ENCODE measurements at places on chromosomes 7 and 10. TPM values are rescaled to one million over a fixed set of nuclear protein-coding genes. Genes with fewer than 3 reads are reported as not detected.

- H3K27ac ChIP-seq: no peak overlapping the region
- H3K4me1 ChIP-seq: peaks cover 8% of the 10 kb centered on the region
- H3K36me3 ChIP-seq: peaks cover 6% of the 10 kb centered on the region
- no peak for DNase-seq
These were observed 24.9 kb downstream of the ZNF783 start for GRCh38 chr7:149286811-149287400.

- H3K36me3 ChIP-seq: peaks cover 12% of the 10 kb centered on the region
- no peaks in the 10 kb centered on the region for H3K27me3 ChIP-seq
- H3K4me1 ChIP-seq: no peaks in the 10 kb centered on the region
- no peak overlapping the region for H3K4me3 ChIP-seq
- H3K27ac ChIP-seq: no peak overlapping the region
These were observed 91.5 kb downstream of the KMT2C start for GRCh38 chr7:152344253-152344652.

GRCh38 chr7:72493850-72494661, 81.9 kb upstream of the CALN1 start:
- H3K27me3 ChIP-seq: no peaks in the 10 kb centered on the region
- DNase-seq: no peak
- no peaks in the 10 kb centered on the region for H3K36me3 ChIP-seq
- no peaks in the 10 kb centered on the region for H3K4me1 ChIP-seq
- H3K27ac ChIP-seq: no peak overlapping the region

- H3K4me1 ChIP-seq: no peaks in the 10 kb centered on the region
- no peak overlapping the region for H3K4me3 ChIP-seq
These were observed 9.5 kb downstream of the PPA1 start for GRCh38 chr10:70223728-70224127.

AMZ1 gene
- total RNA-seq: 0.41 TPM

DNA sequence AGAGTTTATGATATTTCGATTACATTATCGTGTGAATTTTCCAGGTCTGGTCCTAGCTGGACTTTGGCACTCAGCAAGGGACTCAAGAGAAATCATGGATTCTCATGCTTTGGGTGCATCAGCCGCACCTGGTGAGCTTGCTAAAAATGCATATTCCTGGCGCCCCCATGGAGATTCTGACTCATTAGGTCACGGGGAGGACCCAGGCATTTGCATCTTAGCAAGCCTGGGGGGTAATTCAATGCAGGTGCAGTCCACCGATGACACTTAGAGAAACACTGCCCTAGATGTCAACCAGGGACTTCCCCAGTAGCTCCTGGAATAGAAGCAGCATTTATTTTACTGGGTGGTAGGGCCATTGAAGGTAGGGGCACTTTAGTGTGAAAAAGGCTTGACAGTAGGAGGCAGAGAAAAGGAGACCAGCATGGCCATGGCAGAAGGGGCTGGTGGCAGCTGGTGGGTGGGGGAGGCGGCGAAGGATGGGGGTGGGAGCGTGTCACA, 29.9 kb upstream of the PDCD4 start:
- no peak overlapping the region for H3K27ac ChIP-seq
- H3K4me3 ChIP-seq: no peak overlapping the region
- DNase-seq: peak; percentile 44

- H3K4me3 ChIP-seq: no peak overlapping the region
- no peaks in the 10 kb centered on the region for H3K36me3 ChIP-seq
- DNase-seq: no peak
These were observed 212.1 kb upstream of the PRSS58 start for GRCh38 chr7:142469696-142470543.

DNA sequence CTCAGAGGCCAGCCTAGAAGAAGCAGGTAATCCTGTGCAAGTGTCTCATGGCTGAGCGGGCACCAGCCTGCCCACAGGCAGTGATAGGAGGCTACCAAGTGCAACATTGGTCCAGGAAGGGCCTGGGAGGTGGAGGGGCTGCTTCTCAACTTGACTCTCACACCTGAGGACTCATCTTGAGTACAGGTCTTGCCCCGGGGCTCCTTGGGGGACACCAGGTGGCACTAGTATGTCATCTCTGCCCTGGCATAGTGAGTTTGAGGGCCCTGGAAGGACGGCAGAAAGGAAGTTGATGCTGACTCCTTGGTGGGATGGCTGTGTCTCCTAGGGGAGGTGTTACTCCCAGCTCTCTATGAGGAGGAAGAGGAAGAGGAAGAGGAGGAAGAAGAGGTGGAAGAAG, 2.3 kb downstream of the CCDC136 start:
- H3K27me3 ChIP-seq: no peaks in the 10 kb centered on the region
- H3K4me1 ChIP-seq: no peaks in the 10 kb centered on the region
- DNase-seq: no peak
- H3K4me3 ChIP-seq: no peak overlapping the region

KIF11 gene
- 0.16 TPM for total RNA-seq

GRCh38 chr7:151830121-151830830, 46.6 kb downstream of the PRKAG2 start:
- no peaks in the 10 kb centered on the region for H3K36me3 ChIP-seq
- no peaks in the 10 kb centered on the region for H3K4me1 ChIP-seq
- DNase-seq: no peak
- H3K4me3 ChIP-seq: no peak overlapping the region

NPSR1 gene
- not detected for total RNA-seq

DNA sequence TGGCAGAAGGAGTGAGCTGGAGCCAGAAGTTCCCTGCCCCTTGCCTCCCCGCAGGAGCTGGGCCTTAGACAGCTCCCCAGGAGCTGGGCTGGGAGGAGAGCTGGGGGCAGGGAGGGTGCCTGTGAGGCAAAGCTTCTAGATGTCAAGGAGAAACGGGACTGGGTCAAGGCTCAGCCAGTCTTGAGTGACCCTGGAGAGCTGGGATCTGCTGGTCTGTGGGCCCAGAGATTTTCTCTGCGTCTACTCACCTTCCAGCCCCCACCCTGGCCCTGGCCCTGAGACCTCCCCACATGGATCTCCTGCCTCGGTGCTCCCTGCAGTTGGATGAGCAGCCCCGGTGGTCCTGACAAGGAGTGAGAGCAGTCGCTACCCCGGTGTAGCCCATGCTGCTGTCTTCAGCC, 20.3 kb upstream of the SHH start:
- H3K36me3 ChIP-seq: no peaks in the 10 kb centered on the region
- H3K4me3 ChIP-seq: no peak overlapping the region
- H3K4me1 ChIP-seq: no peaks in the 10 kb centered on the region
- H3K27ac ChIP-seq: no peak overlapping the region
- no peaks in the 10 kb centered on the region for H3K27me3 ChIP-seq

MOGAT3 gene
- not detected for total RNA-seq

DNA sequence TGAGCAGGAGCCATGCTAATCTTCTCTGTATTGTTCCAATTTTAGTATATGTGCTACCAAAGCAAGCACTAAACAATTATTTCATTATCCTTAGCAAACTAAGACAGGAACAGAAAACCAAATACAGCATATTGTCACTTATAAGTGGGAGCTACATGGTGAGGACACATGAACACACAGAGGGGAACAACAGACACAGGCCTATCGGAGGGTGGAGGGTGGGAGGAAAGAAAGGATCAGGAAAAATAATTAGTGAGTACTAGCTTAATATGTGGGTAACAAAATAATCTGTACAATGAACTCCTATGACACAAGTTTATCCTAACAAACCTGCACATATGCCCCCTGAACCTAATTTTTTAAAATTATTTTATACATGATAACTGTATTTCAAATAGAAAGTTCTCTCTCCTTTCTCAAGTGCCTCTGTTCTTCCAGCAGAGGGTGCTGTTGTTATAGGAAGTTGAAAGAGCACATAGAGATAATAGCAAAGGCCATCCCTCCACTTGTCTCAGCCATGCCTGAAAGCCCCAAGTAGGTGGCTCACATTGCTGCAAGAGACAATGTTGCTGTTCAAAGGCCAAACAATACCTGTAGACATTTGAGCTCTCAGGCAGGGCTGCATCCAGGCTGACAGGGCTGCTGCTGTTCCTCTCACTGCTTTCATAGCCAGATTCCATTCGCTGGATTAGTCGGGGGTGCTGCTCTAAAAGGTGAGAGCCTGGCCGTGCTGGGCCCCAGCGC, 33.4 kb upstream of the PPP3CB start:
- H3K27me3 ChIP-seq: no peaks in the 10 kb centered on the region
- H3K27ac ChIP-seq: no peak overlapping the region
- H3K4me1 ChIP-seq: no peaks in the 10 kb centered on the region
- DNase-seq: peak; percentile 67
- peaks cover 77% of the 10 kb centered on the region for H3K36me3 ChIP-seq

- H3K36me3 ChIP-seq: no peaks in the 10 kb centered on the region
- no peak overlapping the region for H3K4me3 ChIP-seq
- no peak overlapping the region for H3K27ac ChIP-seq
- peaks cover 85% of the 10 kb centered on the region for H3K27me3 ChIP-seq
- no peaks in the 10 kb centered on the region for H3K4me1 ChIP-seq
- DNase-seq: no peak
These were observed 60.4 kb downstream of the PAX2 start for GRCh38 chr10:100805543-100806355.

GRCh38 chr10:33335551-33335800, 1.0 kb upstream of the NRP1 start:
- H3K4me1 ChIP-seq: peaks cover 56% of the 10 kb centered on the region
- no peaks in the 10 kb centered on the region for H3K36me3 ChIP-seq
- peak overlapping the region; percentile 91 for H3K27ac ChIP-seq

LRIT1 gene
- not detected for total RNA-seq

- H3K4me3 ChIP-seq: no peak overlapping the region
- H3K4me1 ChIP-seq: peaks cover 6% of the 10 kb centered on the region
- H3K36me3 ChIP-seq: no peaks in the 10 kb centered on the region
- H3K27ac ChIP-seq: no peak overlapping the region
These were observed 951.4 kb downstream of the SORCS3 start for GRCh38 chr10:105592468-105592867.

DNA sequence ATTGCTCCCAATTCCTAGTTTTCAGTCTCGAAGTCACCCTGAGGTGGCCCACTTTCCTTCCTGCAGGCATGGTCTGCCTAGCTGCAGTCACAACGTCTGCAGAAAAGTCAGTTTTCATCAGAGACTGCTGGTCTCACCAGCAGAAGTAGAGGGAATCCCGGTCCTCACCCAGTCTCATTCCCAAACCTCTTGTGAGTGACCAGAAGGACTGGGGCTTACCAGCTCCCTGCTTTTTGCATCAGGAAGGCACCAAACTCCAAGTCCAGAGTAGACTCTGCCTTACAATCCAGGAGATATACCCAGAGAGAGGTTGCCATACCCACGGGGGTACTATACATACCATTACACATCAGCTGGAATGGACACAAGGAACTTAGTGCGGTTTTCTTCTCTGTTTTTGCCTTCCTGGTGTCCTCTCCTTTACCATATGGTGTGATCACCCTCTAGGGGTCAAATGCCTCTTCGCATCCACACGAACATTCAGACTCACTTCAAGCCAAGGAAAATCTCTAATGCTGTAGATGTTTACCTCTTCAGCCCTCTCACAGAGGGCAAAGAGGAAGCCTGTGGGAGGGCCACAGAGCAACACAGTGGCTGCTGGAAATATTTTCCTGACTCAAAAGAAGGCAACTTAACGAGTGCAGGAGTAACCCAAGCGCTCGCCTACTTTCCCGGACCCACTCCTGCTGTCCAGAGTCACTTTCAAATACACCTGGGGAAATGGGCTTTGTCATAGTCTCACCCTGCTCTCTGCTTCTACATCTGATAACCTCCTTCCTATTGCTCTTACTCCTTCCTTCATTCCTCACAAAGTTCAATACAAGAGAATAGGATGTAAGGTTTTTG, 220.9 kb downstream of the C7orf25 start:
- no peak for DNase-seq
- H3K27me3 ChIP-seq: no peaks in the 10 kb centered on the region
- no peaks in the 10 kb centered on the region for H3K36me3 ChIP-seq

- H3K4me3 ChIP-seq: no peak overlapping the region
- no peaks in the 10 kb centered on the region for H3K36me3 ChIP-seq
- no peaks in the 10 kb centered on the region for H3K27me3 ChIP-seq
- no peaks in the 10 kb centered on the region for H3K4me1 ChIP-seq
These were observed 17.4 kb downstream of the PDE6C start for GRCh38 chr10:93629647-93630305.

- H3K27ac ChIP-seq: no peak overlapping the region
- peaks cover 6% of the 10 kb centered on the region for H3K4me1 ChIP-seq
- H3K4me3 ChIP-seq: no peak overlapping the region
- no peaks in the 10 kb centered on the region for H3K27me3 ChIP-seq
These were observed 3.1 kb downstream of the DAGLB start for GRCh38 chr7:6444516-6445269.

- no peaks in the 10 kb centered on the region for H3K27me3 ChIP-seq
- no peaks in the 10 kb centered on the region for H3K36me3 ChIP-seq
- DNase-seq: no peak
- no peak overlapping the region for H3K27ac ChIP-seq
- H3K4me3 ChIP-seq: no peak overlapping the region
- no peaks in the 10 kb centered on the region for H3K4me1 ChIP-seq
These were observed 84.8 kb downstream of the ETV1 start for GRCh38 chr7:13904689-13905088.

GRCh38 chr7:18655912-18656311, 160.4 kb downstream of the HDAC9 start:
- H3K36me3 ChIP-seq: no peaks in the 10 kb centered on the region
- no peak for DNase-seq
- no peak overlapping the region for H3K27ac ChIP-seq
- H3K4me1 ChIP-seq: no peaks in the 10 kb centered on the region
- no peaks in the 10 kb centered on the region for H3K27me3 ChIP-seq
- no peak overlapping the region for H3K4me3 ChIP-seq

DNA sequence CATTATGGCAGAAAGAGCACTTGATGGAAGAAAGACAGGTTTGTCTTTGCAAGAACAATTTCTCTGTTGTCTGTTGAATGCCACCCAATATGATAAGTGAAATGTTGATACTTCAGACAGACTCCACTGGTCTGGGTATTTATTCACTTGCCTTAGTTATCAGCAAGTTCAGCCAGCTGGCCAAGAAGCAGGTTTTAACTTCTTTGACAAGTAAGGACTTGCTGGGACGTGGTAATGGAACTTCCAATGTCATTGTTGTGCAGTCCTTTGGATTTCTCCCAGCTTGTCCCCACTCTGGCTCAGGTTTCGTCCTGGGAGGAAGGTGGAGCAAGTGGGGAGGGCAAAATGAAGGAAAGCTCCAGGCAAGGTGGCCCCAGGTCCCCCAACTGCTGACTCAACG, 497.4 kb downstream of the RPS24 start:
- H3K36me3 ChIP-seq: no peaks in the 10 kb centered on the region
- DNase-seq: no peak
- H3K4me1 ChIP-seq: peaks cover 12% of the 10 kb centered on the region
- H3K27ac ChIP-seq: no peak overlapping the region
- no peaks in the 10 kb centered on the region for H3K27me3 ChIP-seq
- no peak overlapping the region for H3K4me3 ChIP-seq

HOXA2 gene
- total RNA-seq: 4.3 TPM

- H3K36me3 ChIP-seq: no peaks in the 10 kb centered on the region
- no peak for DNase-seq
- H3K4me3 ChIP-seq: peak overlapping the region; percentile 89
- peak overlapping the region; percentile 89 for H3K27ac ChIP-seq
- H3K27me3 ChIP-seq: no peaks in the 10 kb centered on the region
- H3K4me1 ChIP-seq: no peaks in the 10 kb centered on the region
These were observed 548 bp downstream of the AGAP3 start for GRCh38 chr7:151086802-151087244.

ACHE gene
- total RNA-seq: 8.9 TPM

MBL2 gene
- total RNA-seq: not detected

DNA sequence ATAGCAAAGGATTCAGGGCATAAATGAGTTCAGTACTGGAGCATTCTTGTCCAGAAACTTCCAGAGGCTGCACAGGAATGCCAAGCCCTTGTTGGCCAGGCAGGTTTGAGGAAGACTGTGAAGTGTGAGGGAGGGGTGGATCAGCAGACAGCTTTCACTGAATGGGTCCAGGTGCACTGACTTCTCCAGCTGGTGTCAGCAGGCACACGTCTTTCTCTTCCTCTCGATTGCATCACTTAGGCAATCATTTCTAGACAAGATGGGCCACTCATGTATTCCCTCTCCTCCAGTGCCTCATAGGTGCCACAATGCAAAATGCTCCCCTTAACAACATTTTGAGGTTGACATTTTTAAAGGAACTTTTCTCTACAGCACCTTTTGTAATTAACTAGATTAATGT, 15.6 kb upstream of the PLEKHS1 start:
- H3K27me3 ChIP-seq: no peaks in the 10 kb centered on the region
- no peak overlapping the region for H3K4me3 ChIP-seq
- peaks cover 9% of the 10 kb centered on the region for H3K4me1 ChIP-seq
- peaks cover 7% of the 10 kb centered on the region for H3K36me3 ChIP-seq

Measured in sigmoid colon (tissue), 7 donors.